ENCODE measurements at places on chromosomes 6 and 20. TPM values are rescaled to one million over a fixed set of nuclear protein-coding genes. Genes with fewer than 3 reads are reported as not detected.

GRCh38 chr20:47493963-47494293 lies 7.8 kb upstream of the NCOA3 start:
- no peaks in the 10 kb centered on the region for H3K27me3 ChIP-seq
- no peaks in the 10 kb centered on the region for H3K36me3 ChIP-seq
- DNase-seq, result no peak
- H3K27ac ChIP-seq, result peak overlapping the region; percentile 18

Gene OXT
- total RNA-seq, result not detected

GRCh38 chr6:168683621-168684020 lies 242.6 kb downstream of the SMOC2 start:
- no peaks in the 10 kb centered on the region for H3K27me3 ChIP-seq
- H3K27ac ChIP-seq, result no peak overlapping the region
- no peaks in the 10 kb centered on the region for H3K36me3 ChIP-seq
- no peaks in the 10 kb centered on the region for H3K4me1 ChIP-seq

- peaks cover 17% of the 10 kb centered on the region for H3K27me3 ChIP-seq
- H3K4me3 ChIP-seq, result no peak overlapping the region
- H3K27ac ChIP-seq, result no peak overlapping the region
- H3K36me3 ChIP-seq, result no peaks in the 10 kb centered on the region
- no peak for DNase-seq
Observed at GRCh38 chr20:4568361-4568959, 153.2 kb upstream of the PRND start.

DNA sequence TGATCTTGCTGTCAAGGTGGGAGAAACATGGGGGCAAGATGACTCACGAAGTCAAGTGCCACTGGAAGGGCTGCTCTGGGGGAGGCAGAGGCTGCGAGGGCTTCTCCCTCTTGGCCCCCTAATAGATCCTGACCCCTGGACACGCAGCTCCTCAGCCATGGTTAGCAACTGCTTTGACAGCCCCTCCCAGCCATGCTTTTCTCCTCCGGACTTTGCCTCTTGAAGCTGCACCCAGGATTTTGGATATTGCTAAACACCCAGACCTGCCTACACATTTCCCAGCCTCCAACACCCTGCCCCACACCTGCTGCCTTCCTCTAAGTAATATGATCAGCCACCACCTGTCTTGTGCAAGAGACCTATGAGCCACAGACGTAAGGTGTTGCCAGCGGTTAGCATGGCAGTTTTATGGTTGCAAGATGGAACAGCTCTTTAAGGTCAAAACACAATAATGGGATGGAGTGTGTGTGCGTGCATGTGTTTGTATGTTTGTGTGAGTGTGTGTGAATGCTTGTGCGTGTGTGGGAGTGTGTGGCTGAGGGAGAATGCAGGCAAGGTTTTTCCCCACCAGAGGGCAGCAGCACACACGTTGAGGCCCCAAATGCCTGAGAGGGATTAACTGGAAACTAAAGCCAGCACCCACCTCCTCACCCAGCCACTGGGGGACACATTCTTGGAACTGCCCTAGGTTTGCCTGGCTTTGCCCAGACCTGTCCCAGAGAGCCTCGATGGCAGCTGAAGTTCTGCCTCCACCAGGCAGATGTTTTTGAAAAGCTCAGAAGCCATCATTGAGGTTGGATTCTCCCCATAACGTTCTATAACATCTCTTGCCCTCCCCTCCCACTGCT lies 2.5 kb downstream of the IP6K3 start:
- DNase-seq, result peak; percentile 57
- no peak overlapping the region for H3K27ac ChIP-seq
- H3K27me3 ChIP-seq, result peaks cover 21% of the 10 kb centered on the region
- H3K36me3 ChIP-seq, result no peaks in the 10 kb centered on the region
- no peak overlapping the region for H3K4me3 ChIP-seq

Gene SLC32A1
- total RNA-seq, result not detected

GRCh38 chr20:62684981-62685380 lies 23.7 kb upstream of the NTSR1 start:
- no peaks in the 10 kb centered on the region for H3K36me3 ChIP-seq
- H3K27ac ChIP-seq, result no peak overlapping the region
- H3K4me1 ChIP-seq, result peaks cover 8% of the 10 kb centered on the region
- peaks cover 3% of the 10 kb centered on the region for H3K27me3 ChIP-seq

- peaks cover 99% of the 10 kb centered on the region for H3K4me1 ChIP-seq
- no peaks in the 10 kb centered on the region for H3K27me3 ChIP-seq
Observed at GRCh38 chr6:13299403-13299821, 28.9 kb downstream of the TBC1D7 start.

Gene FAM217A
- total RNA-seq, result not detected

DNA sequence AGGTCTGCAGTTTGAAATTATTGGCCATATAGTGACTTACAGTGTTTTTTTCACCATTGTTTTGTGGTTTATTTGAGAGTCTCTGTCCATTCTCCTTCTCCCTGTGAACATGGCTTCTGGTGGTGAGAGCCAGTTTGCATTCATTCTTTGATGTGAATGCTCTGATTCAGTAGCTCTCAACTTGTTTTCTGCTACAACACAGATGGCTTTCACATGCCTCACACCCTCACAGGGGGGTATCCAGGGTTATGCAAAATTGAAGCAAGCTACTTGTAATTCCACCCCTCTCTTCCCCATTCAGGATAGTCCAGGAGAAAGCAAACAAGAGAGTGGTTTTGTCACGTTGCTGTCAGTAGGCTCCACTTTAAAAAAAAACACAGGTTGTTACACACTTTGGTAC lies 55.6 kb downstream of the SLX4IP start:
- peaks cover 1% of the 10 kb centered on the region for H3K36me3 ChIP-seq
- H3K27ac ChIP-seq, result no peak overlapping the region
- H3K4me3 ChIP-seq, result no peak overlapping the region
- H3K27me3 ChIP-seq, result no peaks in the 10 kb centered on the region
- peaks cover 14% of the 10 kb centered on the region for H3K4me1 ChIP-seq

GRCh38 chr6:15994814-15995459 lies 133.9 kb upstream of the MYLIP start:
- no peak for DNase-seq
- peaks cover 5% of the 10 kb centered on the region for H3K27me3 ChIP-seq
- H3K36me3 ChIP-seq, result no peaks in the 10 kb centered on the region
- no peak overlapping the region for H3K4me3 ChIP-seq

- no peak overlapping the region for H3K27ac ChIP-seq
- DNase-seq, result no peak
- H3K36me3 ChIP-seq, result no peaks in the 10 kb centered on the region
- no peaks in the 10 kb centered on the region for H3K4me1 ChIP-seq
- no peaks in the 10 kb centered on the region for H3K27me3 ChIP-seq
- H3K4me3 ChIP-seq, result no peak overlapping the region
Observed at GRCh38 chr6:81894306-81894705, 141.8 kb upstream of the TENT5A start.

Gene SPINT4
- total RNA-seq, result not detected

GRCh38 chr20:57708694-57709673 lies 831 bp downstream of the PMEPA1 start:
- H3K27ac ChIP-seq, result peak overlapping the region; percentile 92
- peaks cover 9% of the 10 kb centered on the region for H3K36me3 ChIP-seq
- peaks cover 70% of the 10 kb centered on the region for H3K4me1 ChIP-seq
- no peaks in the 10 kb centered on the region for H3K27me3 ChIP-seq

GRCh38 chr6:28757429-28758045 lies 166.2 kb downstream of the TRIM27 start:
- DNase-seq, result no peak
- H3K27me3 ChIP-seq, result peaks cover 23% of the 10 kb centered on the region
- H3K36me3 ChIP-seq, result no peaks in the 10 kb centered on the region
- H3K4me1 ChIP-seq, result no peaks in the 10 kb centered on the region
- no peak overlapping the region for H3K27ac ChIP-seq

DNA sequence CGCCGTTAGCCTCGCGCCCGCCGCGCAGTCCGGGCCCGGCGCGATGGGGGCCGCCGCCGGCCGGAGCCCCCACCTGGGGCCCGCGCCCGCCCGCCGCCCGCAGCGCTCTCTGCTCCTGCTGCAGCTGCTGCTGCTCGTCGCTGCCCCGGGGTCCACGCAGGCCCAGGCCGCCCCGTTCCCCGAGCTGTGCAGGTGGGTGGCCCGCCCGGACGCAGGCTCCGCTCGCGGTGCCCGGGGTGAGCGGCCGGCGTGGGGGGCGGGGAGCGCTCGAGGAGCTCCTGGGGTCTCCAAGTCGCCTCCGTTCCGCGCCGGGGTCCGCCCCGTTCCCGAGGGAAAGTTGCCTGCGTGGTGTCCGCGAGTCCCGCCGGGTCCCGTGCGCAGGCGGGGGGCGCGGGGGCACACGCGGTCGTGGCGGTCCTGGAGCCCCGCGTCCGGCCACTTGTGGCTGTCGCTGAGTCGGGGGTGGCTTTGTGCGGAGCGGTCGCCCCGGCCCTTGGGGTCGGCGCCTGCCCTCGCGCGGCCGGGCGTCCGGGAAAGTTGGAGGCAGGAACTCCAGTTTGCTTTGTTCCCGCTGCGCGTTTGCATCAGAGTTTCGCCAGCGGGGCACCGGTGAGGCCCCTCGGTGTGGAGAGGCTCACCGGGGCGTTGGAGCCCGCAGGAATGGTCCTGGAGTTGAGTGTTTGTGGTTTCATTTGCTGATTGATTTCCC lies 476 bp downstream of the IGF2R start:
- no peak overlapping the region for H3K27ac ChIP-seq
- peaks cover 43% of the 10 kb centered on the region for H3K4me1 ChIP-seq
- H3K36me3 ChIP-seq, result peaks cover 4% of the 10 kb centered on the region
- DNase-seq, result peak; percentile 59

Gene CDH26
- 1.4 TPM for total RNA-seq

DNA sequence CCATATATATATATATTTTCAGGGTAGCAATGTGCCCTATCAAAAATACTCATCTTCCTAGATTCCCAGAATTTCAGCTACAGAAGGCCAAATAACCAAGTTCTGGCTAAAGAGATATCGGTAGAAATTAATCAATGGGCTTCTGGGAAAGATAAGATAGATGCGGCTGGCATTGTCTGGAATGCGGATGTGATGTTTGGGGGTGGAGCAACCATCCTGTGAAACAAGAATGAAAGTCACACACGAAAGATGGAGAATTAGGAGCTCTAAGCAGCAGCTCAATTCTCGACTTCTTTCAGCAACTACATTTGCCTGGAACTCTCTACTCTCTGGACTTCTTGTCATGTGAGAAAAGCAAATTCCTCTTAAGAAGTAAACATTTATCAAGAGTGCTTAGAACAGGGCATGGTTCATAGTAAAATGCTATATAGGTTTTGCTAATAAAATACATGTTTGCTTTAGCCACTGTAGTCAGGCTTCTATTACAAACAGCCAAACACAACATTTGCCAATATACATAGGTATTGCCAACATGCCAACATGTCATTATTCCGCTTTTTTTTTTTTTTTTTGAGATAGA lies 90.8 kb downstream of the CLIC5 start:
- no peak for DNase-seq
- H3K27me3 ChIP-seq, result peaks cover 7% of the 10 kb centered on the region
- no peaks in the 10 kb centered on the region for H3K36me3 ChIP-seq
- H3K27ac ChIP-seq, result no peak overlapping the region
- H3K4me1 ChIP-seq, result no peaks in the 10 kb centered on the region

DNA sequence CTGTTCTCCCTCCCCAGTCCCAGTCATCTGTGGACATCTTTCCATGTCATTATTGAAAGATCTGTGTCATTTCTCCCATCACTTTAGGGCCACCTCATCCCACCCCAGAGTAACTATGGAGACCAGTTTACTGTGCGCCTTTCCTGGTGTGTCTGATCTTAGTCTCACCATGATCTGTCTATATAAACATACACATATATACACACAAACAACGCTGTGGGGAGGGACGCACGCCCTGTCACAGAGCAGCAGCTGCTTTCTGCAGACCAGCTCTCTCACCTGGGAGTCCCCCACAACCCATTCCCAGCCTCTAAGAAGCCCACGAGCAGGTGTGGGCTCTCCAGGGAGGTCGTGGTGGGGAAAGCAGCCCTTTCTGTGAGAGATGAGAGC lies 68.1 kb upstream of the TOX2 start:
- H3K27ac ChIP-seq, result no peak overlapping the region
- no peaks in the 10 kb centered on the region for H3K27me3 ChIP-seq
- DNase-seq, result no peak
- H3K4me3 ChIP-seq, result no peak overlapping the region
- no peaks in the 10 kb centered on the region for H3K4me1 ChIP-seq

- peak overlapping the region; percentile 65 for H3K4me3 ChIP-seq
- H3K4me1 ChIP-seq, result peaks cover 36% of the 10 kb centered on the region
- H3K36me3 ChIP-seq, result no peaks in the 10 kb centered on the region
- DNase-seq, result no peak
- H3K27ac ChIP-seq, result peak overlapping the region; percentile 66
Observed at GRCh38 chr6:47247227-47247797, 62.4 kb downstream of the TNFRSF21 start.

Gene PTCHD4
- total RNA-seq, result not detected

DNA sequence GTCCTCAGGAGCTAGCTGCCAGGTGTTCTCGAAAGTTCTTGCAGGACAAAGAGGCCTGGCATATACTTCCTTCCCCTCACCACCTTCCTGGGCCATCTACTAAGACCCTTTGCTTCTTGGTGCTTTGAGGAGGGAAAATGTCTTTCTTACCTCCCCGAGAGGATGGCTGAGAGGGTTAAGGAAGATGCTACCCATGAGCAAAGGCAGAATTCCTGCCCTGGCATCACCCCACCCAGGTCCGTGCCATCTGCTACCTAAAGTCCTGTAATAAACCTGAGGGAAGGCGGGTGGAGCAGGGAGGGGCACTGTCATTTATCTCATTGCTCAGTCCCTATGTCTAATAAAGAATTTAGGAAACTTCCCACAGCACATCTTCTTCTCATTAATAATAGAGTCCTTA lies 16.2 kb downstream of the GFOD1 start:
- H3K4me1 ChIP-seq, result peaks cover 65% of the 10 kb centered on the region
- no peak for DNase-seq
- peaks cover 12% of the 10 kb centered on the region for H3K36me3 ChIP-seq

DNA sequence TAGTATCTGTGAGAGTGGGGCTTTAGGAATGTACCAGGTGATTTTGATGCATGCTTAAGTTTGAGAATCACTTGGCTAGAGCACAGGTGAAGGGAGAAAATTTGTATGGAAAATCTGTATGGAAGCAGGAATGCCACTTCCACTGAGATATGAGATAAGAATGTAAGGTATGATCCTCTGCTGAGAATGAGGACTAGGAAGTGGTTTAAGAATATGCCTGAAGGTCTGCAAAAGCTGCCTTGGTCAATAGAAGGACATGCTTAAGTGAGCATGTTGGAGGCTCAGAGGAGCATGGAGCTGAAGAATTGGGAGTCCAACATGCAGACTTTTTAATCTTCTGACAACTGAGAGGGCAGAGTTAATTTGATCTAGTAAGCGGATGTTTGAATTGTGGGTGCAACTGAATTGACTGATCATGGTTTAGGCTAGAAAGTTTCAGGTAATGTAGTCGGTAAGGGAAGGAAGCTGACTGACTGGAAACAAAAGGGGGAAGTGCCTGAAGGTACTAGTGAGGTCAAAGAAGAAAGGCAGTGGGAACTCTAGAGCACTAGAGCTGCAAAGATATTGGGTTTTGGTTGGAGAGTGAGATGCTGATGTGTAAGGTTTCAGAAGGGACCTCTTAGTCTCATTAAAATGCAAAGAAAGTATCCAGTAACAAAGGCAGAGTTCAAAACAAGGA lies 28.6 kb upstream of the NOTCH4 start:
- H3K36me3 ChIP-seq, result peaks cover 2% of the 10 kb centered on the region
- peaks cover 56% of the 10 kb centered on the region for H3K4me1 ChIP-seq
- peak overlapping the region; percentile 76 for H3K27ac ChIP-seq
- H3K27me3 ChIP-seq, result no peaks in the 10 kb centered on the region

Gene SAMD5
- total RNA-seq, result not detected

Data from activated B cell treated with CpG ODN at 0.5 μM for 24 hours (primary cell).